ENCODE measurements at places on chromosomes 5 and 9.

DNA sequence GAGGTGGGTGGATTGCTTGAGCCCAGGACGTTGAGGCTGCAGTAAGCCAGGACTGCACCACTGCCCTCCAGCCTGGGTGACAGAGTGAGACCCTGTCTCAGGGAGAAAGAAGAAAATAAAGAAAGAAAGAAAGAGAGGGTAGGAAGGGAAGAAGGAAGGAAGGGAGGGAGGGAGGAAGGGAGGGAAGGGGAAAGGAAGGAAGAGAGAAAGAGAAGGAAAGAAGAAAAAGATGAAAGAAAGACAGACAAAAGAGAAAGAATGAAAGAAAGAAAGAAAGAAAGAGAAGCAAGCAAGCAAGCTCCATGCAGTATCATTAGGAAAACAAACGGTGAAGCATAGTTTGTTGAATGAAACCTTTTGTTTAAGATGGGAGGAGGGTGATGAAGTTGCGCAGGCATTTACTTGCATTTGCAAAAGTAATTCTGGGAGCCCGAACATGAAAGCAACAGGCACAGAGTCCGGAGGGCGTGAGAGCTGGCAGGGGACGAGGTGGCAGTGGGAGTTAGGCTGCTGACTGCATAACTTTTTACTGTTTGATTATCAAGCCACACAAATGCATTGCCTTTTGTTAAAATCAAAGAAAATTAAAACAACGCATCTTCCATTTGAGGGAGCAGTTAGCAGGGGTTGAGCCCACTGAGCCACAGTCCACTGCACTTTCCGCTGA lies 26.0 kb upstream of the CEP72 start:
- DNase-seq, result no peak

GRCh38 chr5:12335938-12336337 lies 431.7 kb upstream of the CTNND2 start:
- DNase-seq, result no peak

GRCh38 chr9:19931098-19931890 lies 142.5 kb upstream of the SLC24A2 start:
- no peak for DNase-seq

DNA sequence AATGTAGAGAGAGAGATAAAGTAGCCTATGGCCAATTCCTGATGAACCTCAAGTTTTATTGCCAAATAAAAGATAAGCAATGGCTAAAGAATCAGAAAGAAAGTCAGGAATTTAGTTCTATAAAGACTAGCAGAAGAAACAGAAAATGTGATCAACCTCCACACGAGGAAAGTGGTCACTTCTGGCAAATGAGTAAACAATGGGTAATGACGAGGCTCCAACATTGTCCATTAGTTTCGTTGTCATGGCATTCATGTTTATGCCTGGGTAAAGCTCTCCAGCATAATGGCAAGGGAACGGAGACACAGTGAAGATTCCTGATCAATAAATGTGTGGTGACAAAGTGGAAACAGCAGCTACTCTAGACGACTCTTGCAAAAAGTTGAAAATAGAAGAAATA lies 341.8 kb upstream of the CTNND2 start:
- no peak for DNase-seq

GRCh38 chr9:6739218-6739617 lies 18.6 kb upstream of the KDM4C start:
- no peak for DNase-seq

GRCh38 chr5:136031711-136032110 lies 2.9 kb downstream of the TGFBI start:
- DNase-seq, result no peak

DNA sequence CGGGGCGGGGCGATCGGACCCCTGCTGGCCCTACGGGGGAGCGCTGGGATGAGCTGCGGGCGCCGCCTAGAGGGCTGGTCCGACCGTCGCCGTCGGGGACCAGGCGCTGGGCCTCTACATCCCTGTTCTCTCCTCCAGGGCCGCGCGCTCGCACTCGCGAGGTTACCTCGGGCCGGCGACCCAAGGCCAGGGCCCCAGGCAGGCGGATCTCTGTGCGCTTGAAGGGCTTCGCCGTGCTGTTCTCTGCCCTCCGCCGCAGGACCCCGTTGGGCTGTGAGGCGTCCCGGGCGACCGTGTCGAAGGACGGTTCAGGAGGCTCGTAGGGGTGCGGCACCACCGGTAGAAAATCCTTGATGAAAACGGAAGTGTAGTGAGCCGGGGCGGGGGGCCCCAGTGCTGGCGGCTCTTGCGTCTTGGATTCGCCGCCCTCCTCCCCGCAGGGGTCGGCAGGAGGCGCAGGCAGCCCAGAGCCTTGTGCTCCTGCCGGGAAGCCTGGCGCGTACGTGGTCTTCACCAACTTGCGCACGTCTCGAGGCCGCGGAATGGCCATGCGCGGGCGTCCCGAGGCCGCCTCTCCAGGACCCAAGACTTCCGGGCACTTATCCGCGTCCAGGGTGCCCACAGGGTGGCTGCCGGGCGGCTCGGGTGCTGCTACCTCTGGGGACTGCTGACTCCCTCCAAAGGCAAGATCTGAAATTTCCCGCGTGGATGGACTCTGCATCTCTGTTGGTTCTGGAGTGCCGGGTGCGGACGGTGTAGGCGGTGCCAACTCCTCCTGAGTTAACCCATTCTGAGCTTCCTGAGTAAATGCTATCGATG lies 2.0 kb downstream of the PROB1 start:
- no peak for DNase-seq

- no peak for DNase-seq
These were observed 15.0 kb upstream of the TEX48 start for GRCh38 chr9:114696814-114697544.

- no peak for DNase-seq
These were observed 3.2 kb upstream of the PRR7 start for GRCh38 chr5:177443144-177443983.

DNA sequence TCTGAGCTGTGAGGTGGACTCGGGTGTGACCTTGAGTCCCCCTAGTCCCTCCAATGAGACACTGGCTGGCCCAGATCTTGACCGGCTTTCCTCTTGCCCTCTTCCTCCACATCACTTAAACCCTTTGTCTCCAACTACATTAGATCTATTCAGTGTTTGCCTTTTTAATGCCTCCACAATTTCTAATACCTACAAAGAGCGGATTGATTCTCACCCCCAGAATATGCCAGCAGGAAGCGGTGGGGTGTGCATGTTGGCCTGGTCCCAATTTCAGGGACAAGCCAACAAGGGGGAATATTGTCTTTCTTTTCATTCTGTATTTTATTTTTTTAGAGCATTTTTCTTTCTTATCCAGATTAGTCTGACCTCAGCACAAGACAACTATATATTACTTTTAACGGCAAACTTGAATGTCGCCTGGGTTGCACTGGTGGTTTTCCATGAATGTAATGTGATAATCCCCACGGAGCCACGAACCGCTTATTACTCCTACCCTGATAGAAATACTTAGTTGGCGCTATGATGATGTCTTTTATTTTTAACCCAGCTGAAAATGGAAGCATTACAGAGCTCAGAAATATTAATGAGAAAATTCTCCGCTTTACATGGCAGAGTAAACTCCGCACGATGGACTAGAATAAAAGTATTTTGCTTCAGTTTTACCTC lies 68.5 kb upstream of the MYO10 start:
- no peak for DNase-seq

DNA sequence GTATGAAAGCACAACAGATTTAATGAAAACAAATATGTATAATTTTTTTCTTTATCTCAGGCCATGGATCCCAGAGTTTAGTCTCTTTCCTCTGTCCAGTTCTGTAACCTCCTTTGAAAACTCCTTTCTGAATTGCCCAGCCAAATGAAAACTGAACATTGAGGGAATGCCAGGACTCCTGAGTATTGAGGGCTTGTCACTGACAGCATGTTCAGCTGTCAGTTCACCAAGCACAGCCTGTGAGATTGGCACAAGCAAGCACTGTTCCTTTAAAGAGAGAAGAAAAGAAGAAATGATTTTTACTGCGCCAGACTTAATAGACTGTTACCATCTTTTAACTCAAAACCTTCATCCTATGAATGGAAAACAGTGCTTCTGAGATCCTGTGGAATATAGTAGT lies 27.3 kb downstream of the TTC1 start:
- DNase-seq, result no peak

DNA sequence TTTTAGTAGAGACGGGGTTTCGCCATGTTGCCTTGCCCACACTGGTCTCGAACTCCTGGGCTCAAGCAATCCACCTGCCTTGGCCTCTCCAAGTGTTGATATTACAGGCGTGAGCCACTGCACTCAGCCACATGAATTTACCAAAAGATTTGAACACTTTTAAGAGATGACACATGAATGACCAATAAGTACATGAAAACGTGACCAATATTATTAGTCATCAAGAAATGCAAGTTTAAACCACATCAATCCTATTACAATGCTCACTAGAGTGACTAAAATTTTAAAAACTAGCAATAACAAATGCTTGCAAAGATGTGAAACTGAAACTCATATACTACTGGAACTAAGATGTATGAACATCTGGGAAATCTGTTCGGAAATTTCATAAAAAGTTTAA lies 54.3 kb downstream of the NR6A1 start:
- no peak for DNase-seq

- no peak for DNase-seq
These were observed 79.7 kb downstream of the GPR21 start for GRCh38 chr9:123113185-123113584.

GRCh38 chr5:83507431-83507830 lies 35.9 kb downstream of the VCAN start:
- DNase-seq, result no peak

- DNase-seq, result no peak
These were observed 5.5 kb downstream of the GIN1 start for GRCh38 chr5:103114440-103114839.

GRCh38 chr5:31706186-31706585 lies 67.3 kb downstream of the PDZD2 start:
- no peak for DNase-seq

- no peak for DNase-seq
These were observed 19.5 kb upstream of the ERCC6L2 start for GRCh38 chr9:95855961-95856360.

DNA sequence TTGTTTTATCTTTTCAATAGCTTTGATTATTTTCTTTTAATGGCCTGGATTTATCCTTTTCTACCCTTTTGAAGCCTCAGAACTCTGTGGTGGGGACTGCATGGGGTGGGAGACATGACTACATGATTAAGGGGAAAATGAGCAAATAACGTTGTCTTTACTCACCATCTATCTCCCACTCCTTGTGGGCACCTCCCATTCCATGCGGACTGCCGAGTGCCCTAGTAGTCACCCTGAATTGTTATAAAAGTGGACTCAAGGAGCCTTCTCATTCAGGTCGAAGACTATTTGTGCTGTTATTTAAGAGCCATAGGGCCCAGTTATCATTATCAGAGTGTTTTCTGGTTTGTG lies 281.8 kb downstream of the MLLT3 start:
- no peak for DNase-seq

GRCh38 chr9:36748322-36748899 lies 175.7 kb downstream of the MELK start:
- no peak for DNase-seq

GRCh38 chr9:73995836-73996235 lies 501.3 kb upstream of the RORB start:
- no peak for DNase-seq

DNA sequence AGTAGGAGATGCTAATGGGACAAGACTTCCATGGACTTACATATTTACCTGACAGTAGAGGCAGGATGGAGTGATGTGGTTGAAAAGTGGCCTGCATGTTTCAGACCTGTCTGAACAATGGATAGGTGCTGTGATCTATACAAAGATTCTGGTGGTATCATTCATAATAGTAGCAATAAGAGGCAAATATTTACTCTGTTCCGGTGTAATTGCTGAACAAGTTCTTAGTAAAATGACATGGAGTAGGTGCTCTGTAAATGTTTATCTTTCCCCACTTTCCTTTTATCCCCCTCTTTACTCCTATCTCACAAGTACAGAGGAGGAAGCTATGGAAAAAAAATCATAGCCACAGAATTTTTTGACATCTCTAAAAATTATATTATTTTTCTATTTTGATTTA lies 159.0 kb upstream of the SLC12A2 start:
- DNase-seq, result no peak

GRCh38 chr9:69130456-69131441 lies 43.3 kb upstream of the TJP2 start:
- no peak for DNase-seq

DNA sequence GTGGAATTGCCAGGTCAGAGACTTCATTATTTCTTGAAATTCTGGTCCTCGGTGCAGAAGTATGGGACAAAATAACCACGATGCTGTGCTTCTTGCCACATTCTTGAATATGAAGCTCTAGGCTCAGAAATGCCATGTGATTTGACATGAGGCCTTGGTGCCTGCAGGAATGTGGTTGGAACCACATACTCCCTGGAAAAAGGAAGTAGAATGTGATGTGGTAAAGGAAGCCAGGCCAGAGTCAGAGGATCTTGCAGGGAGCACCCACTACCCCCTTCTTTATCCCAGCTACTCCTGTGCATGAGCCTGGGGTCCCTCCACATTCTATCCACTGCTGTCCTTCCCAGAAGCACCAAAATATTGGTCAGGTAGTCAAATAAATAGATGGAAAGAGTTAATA lies 80.9 kb downstream of the FOXD1 start:
- no peak for DNase-seq

DNA sequence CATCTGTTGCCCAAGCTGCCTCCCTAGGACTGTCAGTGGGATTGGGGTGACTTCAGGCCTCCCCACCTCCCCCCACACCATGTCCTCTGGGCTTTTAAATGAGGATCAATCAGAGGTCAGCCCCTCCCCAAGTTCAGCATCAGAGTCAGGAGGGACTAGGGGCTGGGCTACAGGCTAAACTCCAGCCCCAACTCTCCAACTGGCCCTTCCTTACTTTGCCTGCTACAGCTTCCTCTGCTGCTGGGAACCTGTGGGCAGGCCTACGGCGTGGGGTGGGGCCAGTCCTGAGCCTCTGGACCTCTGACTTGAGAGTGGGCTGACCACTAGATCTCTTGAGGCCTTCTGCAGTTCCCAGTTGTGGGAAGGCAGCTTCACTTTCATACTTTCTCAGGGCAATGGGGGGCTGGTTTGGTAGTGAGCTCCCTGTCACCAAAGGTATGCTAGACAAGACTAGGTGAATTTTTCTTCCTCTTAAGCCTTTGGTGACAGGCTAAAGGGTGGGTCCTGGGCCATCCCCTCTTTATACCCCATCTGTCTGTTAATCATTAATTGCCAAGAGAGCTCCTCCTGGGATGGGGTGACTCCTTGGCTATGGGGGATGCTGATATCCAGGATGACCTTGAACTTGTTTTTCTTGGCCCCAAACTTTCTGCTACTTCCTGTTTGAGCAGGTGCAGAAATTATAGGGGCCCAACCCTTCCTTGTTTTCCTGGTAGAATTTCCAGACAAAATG lies 10.8 kb upstream of the DAB2IP start:
- no peak for DNase-seq

DNA sequence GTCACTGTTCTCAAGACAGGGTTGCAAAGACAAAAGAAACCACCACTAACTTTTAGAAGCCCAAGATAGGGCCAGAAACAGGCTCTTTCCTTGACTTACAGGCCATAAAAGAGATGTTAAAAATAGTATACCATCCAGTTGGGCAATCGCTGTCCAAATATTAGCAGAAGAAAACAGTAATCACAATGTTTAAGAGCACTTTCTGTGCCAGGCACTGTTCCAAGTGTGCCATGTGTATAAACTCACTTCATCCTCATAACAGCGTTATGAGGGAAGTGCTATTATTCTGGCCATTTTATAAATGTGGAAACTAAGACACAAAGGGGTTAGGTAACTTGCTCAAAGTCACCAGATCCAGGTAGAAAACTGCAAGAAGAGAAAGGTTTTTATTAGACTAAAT lies 111.7 kb downstream of the KCNN2 start:
- no peak for DNase-seq

Data from WERI-Rb-1 (cell line).